ENCODE measurements at places on chromosomes 5 and 9.

DNA sequence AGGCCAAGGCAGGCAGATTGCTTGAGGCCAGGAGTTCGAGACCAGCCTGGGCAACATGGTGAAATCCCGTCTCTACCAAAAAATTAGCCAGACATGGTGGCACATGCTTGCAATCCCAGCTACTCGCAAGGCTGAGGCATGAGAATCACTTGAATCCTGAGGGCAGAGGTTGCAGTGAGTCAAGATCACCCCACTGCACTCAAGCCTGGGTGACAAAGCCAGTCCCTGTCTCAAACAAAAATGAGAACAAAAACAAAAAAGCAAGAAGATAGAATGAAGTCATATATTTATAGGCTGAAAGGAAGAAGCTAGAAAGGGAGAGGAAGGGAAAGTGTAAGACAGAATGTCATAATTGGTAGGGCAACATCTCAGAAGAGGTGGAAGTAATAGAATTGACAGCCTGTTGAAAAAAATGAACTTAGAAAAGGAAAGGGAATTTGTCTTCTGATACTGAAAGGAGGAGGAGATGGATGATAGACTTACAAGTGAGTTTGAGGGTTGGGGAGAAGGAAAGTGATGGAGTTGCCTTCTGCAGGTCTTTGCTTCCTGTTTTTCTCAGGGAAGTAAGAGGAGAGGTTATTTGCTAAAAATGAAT lies 32.2 kb downstream of the CARD6 start:
- no peak for DNase-seq

DNA sequence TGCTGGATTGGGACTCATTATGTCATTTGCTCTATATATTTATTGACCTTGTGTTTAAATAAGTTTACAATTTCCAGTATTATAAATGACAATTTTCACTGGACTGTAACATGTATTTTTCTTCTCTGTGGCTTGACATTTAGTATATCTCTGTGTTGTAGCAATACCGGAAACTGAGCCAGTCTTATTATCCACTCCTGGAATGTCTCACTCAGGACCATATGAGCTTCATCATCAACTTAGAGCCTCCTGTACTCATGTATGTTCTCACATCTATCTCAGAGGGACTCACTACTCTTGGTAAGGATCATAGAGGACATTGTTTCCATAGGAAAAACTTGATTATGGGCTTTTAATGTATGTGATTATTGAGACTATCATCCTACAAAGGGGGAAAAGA lies 66.5 kb upstream of the TLX3 start:
- no peak for DNase-seq

- DNase-seq: no peak
Observed at GRCh38 chr5:8522646-8523045, 653.7 kb downstream of the MTRR start.

GRCh38 chr9:23581931-23582330 lies 244.1 kb downstream of the ELAVL2 start:
- no peak for DNase-seq

- no peak for DNase-seq
Observed at GRCh38 chr5:56737951-56738606, 77.3 kb upstream of the MAP3K1 start.

- no peak for DNase-seq
Observed at GRCh38 chr5:38650946-38651345, 94.5 kb upstream of the LIFR start.

DNA sequence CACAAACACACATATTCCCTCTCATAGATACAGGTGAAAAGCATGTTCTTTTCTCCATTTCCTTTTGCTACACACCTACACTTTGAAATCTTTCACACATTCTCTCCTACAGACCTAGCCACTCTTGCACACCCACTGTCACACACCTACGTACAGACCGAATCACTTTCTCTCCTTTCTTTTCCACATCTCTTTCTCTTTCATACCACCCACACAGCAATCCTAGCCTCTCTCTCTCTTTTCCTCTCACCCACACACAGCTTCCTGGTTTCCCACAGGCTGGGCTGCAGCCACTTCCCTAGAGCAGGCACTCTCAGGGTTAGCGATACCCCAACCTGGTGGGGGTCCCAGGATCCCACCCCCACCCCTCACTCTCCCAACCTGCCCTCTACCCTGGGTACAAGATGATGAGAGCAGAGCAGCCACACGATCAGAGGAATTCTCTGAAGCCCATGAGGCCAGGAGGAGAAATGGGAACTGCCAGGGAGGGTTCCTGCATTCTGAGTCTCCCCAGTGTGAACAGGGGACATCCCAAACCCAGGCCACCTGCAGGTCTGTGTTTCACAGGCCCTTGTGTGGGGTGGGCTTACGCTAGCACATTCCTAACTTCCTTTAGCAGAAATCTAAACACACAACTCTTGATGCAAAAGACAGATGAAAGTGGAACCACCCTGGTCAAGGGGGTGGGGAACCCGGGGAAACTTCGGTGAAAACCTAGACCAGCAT lies 17.1 kb upstream of the SYNPO start:
- peak; percentile 24 for DNase-seq

DNA sequence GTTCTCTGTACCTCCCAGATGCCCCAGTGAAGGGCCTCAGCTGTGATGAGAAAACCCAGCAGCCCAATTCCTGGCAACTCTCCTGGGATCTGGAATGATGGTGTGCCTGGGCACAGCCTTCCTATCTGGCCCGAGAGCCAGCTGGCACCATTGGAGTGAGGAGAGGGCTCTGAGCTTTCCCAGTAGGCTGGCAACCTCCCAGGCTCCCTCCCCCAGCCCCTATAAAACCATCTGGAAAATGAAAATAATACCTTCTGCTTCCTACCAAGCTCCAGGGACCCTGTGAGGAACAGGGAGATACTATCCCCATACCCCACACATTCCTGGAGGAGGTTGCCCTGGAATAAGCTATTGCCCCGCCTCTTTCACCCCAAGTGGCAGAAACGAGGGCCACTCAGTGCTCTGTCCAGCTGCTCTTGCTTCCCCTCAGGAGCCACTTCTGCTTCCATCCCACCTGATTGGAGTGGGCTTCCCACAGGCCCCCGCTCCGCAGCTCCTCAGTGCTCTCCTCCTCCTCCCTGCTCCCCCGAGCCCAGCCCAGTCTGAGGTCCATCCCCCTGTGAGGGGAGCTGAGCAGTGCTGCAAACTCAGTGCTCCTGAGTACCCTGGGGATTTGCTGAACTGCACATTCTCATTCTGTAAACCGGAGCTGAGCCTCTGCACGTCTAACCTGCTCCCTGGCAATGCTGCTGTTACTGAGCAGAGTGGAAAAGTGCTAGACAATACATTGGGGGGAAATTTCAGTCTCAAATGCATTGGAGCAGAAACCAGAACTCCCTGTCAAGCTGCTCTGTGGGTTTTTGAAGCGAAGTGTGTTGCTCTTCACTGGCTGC lies 74.7 kb downstream of the THBS4 start:
- no peak for DNase-seq

DNA sequence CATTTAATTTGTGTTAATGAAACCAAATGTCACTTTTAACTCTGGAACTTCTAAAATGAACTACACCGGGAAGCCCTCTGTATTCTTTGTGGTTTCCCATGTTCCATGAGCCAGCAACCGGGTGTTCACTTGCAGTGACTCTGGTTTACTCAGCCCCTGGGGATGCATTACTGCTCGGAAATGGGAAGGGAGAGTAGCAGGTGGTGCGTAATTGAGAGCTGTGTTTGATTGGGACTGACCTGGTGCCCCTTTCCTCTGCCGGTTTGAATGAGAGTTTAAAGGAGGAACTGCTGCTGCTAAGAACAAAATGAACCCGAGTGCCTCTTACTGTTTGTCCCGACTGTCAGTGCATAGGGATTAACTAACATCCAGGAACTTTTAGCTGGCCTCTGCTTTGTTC lies 100.1 kb upstream of the DHFR start:
- DNase-seq: peak; percentile 73

GRCh38 chr9:81489046-81489445 lies 200.3 kb downstream of the TLE1 start:
- DNase-seq: no peak

DNA sequence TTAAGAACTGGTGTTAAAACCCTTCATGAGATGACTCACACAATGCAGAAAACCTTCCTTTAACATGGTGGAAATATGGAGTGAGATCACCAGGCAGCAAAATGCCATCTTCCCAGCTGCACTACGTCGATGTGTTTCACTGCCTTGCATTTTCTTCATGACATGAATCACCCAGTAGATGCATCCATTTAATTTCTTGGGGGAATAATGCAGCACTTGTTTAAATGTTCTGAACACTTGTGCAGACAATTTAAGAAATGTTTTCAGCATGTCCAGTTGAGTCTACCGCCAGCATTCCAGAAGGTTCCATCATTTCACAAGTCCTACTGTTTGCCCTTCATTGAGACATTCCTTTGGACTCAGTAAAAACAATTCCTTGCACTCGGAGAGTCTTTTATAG lies 81.6 kb downstream of the ADAMTS16 start:
- DNase-seq: no peak

DNA sequence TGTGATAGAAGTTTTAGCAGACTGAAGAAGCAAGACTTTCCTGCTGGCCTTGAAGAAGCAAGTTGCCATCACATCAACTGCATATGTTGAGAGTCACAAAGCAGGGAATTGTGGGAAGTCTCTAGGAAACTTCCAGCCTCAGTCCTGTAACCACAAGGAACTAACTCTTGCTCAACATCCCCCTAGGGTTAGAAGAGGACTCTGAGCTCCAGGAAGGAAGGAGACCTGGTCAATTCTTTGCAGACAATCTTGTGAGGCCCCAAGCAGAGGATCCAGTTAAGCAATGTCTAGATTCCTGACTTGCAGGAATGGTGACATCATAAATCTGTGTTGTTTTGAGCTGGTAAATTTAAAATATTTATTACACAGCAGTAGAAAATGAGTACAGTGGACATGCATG lies 18.6 kb upstream of the ZNF366 start:
- DNase-seq: no peak

DNA sequence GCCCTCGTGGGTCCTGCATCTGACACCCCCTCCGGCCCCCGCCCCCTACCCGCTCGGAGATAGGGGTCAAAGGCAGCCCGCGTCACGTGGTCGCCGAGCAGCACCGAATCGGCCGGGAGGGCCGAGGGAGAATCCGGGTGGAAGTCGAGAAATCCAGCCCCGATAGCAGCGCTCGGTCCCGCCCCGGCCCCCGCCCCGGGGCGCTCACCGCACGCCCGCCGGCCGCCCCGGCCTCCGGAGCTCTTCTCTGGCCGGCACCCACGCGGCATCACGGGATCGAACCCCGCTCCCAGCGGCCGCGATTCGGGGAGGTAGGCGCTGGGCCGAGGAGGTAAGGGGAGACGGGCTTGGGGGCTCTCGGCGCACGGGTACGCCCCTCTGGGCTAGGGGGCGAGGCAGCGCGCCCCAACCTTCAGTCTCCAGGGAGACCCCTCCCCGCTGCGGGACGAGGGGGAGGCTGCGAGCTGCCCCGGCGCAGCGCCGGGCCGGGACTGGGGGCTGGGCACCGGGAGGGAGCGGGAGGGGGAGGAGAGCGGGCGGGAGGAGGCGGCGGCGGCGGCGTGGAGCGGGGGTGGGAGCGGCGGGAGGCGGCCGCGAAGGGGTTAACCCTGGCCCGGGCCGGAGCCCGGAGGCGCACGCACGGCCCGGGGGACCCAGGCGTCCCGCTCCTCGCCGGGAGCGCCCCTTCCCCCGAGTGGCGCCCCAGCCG lies 22.1 kb upstream of the NDST1 start:
- DNase-seq: peak; percentile 23

DNA sequence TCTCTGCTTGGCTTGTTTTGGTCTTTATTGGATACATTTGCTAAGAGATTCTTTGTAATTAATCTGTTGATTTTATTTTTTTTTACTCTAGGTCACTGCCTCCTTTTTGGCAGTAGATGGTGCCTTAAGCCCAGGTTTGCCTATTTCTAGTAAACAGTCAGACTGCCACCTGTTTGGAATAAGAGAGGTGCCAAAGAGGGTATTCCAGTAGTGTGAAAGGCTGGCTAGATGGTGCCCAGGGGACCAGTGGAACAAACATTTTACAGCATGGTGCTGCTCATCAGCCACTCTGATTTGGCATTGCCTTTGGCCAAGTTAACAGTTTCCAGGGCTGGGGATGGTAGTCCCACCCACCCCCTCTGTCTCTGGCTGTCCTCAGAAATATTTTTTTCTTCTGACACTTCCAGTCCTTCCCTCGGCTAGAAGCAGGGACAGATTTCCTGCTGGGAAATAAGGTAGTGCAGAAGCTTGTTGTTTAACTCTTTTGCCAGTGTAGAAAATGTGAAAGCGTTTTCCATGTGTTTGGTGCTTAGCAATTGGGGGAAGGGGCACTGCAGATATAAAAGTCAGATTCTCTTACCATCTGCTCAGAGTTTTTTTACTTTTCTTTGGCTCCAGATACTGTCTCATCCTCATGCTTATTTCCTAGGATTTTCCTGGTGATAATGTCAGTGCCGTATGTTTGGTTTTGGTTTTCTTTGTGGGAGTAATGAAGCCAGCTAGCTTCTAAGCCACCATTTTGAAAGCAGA lies 36.6 kb upstream of the FBXL7 start:
- no peak for DNase-seq

DNA sequence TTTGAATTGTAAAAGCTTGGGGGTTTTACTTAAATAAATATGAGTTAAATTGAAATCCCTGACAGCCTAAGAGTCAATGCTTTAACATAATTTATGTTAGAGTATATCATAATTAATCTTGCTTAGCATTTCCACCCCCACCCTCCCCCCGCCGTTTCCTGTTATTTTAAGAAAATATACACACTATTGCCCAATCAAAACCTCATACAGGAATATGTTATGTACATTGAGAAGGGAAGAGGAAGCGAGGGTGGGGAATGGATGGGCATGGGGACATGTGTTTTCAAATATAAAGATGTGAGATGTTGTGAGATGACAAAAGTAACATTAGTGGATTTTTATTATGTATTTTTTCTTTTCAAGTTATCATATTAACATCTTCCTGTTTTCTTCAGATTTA lies 561.1 kb upstream of the MEF2C start:
- no peak for DNase-seq

GRCh38 chr9:89668216-89668865 lies 63.5 kb downstream of the GADD45G start:
- DNase-seq: peak; percentile 33

GRCh38 chr9:137705906-137706305 lies 87.1 kb downstream of the EHMT1 start:
- DNase-seq: no peak

DNA sequence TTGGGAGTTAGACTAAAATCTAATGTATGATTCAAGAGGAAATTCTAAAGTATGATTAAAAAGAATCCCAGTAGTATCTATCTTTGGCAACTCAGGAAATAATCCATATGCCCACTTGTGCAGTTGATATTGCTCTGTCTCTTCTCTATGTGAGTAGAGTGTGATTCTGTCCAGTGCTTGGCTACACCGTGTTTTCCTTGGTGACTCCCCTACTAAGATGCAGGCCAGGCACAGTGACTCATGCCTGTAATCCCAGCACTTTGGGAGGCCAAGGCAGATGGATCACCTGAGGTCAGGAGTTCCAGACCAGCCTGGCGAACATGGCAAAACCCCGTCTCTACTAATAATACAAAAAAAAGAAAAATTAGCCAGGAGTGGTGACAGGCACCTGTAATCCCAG lies 495.4 kb downstream of the MAT2B start:
- no peak for DNase-seq

Data from activated CD8-positive, alpha-beta T cell treated with anti-CD3 and anti-CD28 coated beads for 36 hours (primary cell).